ENCODE measurements at places on chromosomes 11 and 22.
A peak's percentile ranks its signal among the peaks of the same experiment; 100 is the strongest.

- no peak for DNase-seq
Measured at GRCh38 chr11:68082481-68082880, 38.7 kb downstream of the CHKA start.

- DNase-seq, result no peak
Measured at GRCh38 chr11:130157840-130158239, 1.7 kb upstream of the ST14 start.

- no peak for DNase-seq
Measured at GRCh38 chr11:82308979-82309378, 424.7 kb downstream of the FAM181B start.

DNA sequence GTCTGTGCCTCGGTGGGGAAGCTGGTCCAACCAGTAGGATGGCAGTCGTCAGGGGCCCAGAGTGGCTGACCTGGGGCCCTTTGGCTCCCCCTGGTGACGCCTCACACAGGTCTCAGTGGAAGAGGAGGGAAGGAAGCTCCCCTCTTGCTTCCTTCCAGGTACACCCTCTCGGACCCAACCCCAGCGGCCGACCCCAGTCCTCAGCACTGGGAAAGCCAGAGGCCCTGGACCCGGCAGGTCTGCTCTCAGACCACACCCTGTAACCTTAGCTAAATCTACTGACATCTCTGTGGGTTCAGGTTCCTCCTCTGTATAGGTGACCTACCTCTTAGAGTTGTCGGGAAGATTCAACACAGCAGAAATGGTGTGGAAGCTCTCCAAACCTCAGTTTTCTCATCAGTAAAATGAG lies 3.4 kb upstream of the SCUBE1 start:
- DNase-seq, result peak; percentile 65

GRCh38 chr11:86255896-86256295 lies 11.3 kb downstream of the EED start:
- no peak for DNase-seq

- DNase-seq, result no peak
Measured at GRCh38 chr22:29487426-29487986, 7.5 kb downstream of the NEFH start.

DNA sequence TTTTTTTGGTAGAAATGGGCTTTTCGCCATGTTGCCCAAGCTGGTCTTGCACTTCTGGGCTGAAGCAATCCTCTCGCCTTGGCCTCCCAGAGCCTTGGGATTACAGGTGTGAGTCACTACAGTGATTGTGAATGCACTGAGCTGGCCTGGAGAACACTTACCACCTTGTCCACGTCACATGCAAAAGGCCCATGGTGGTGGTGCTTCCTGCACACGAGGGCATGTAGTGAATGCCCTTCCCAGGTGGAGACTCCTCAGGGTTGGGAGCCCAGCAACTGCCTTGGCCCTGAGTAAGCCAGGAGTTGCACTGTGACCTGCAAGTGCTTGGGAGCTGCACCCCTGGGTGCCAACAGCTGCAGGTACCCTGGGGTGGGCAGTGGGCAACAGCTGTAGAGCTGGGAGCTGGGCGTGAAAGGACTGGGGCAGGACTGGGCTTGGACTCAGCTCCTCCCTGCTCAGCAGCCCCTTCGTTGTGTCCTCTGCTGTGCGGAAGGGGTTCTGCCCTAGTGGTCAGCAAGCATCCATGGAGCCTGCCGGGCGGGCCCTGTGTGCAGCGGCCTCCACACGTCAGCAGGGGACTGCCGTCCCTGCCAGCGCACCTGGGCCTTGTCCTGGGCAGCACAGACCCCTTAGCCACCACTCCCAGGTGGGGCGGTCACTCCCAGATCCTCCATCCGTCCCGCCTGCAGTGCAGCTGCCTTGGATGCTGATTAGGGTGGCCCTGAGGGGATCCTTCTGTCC lies 9.3 kb upstream of the ADORA2A start:
- no peak for DNase-seq

DNA sequence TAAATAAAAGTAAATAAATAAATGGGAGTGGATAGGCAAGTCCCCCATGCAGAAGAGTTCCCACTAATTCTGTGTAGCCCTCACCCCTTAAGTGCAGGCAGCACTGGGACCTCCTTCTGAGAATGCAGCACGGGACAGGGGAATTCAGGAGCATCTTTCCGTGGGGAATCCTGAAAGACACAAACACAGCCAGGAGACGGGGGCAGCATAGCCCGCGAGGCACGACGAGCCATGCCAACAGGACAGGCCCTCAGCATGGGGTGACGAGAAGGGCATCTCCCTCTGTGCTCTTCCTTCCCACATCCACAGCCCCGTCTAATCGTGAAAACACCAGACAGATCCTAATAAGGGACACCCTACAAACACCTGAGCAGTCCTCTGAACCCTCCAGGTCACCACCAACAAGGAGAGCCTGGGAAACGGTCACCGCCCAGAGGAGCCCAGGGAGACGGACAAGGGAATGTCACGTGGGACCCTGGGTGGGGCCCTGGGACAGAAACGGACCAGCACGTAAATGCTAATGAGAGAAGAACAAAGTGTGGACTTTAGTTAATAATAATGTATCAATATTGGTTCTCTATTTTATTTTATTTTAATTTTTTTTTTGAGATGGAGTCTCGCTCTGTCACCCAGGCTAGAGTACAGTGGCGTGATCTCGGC lies 6.8 kb downstream of the KRTAP5-5 start:
- no peak for DNase-seq

DNA sequence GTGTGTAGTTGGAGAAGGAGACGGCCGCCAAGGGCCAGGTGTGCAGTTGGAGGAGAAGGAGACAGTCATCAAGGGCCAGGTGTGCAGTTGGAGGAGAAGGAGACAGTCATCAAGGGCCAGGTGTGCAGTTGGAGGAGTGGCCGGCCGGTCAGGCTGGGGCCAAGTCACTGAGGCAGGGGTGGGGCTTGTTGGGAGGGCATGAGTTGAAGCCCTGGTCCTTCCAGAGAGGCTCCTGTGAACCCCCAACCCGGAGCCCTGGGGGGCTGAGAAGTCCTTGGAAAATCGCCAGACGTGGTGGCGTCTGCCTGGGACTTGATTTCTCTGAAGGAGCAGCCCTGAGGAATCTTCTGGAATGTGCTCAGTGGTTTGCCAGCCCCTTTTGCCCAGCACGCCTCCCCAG lies 1320.5 kb downstream of the BRD1 start:
- no peak for DNase-seq

- DNase-seq, result no peak
Measured at GRCh38 chr11:4480577-4481239, 1.7 kb upstream of the OR52K1 start.

- no peak for DNase-seq
Measured at GRCh38 chr11:120256178-120256577, 16.2 kb downstream of the POU2F3 start.

DNA sequence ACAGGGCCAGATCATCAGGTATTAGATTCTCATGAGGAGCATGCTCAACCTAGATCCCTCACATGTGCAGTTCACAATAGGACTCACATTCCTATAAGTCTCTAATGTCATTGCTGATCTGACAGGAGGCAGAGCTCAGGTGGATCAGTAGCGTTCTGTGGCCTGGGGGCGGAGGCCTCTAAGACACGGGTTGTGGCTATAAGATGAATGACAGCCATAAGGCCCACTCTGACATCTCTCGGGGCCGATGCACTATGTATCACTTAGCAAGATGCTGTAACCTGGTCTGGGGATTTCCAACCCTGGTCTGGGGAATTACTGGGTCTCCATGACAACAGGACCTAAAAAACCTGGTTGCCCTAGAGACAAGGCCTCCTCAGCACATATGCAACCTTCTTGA lies 932.7 kb downstream of the TBC1D22A start:
- DNase-seq, result no peak

DNA sequence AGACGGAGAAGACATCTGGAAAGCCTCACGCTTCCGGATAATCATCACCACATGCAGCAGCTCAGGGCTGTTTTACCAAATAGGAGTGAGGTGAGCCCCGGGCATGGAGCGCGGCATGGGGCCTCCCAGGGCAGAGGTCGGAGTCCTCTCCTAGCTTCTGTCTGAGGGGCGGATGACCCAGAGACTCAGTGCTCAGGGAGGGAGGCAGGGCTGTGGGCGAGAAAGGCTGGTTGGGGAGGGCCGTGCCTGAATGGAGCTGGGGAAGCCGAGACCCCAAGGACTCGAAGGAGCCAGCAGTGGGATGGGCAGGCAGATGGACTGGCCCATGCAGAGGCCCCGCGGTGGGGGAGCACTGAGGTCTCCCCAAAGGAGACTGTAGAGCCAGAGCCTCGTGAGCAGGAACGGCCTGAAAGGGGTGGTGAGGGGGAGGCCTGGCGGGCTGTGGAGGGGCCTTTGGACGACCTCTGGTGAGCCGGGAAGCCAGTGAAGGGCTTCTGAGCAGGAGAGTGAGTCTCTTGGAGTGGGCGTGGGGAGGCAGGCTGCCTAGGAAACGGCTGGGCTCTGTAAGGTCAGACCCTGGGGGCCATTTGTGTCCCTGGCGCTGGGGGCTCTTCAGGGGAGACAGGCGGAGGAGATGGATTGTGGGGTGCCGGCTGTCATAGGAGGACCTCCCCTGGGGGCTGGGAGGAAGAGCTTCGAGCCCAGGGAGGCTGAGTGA lies 24.7 kb upstream of the PANX2 start:
- no peak for DNase-seq

GRCh38 chr11:76181371-76181770 lies 24.9 kb downstream of the WNT11 start:
- no peak for DNase-seq

GRCh38 chr11:60040109-60040508 lies at the start of gene OOSP2:
Gene OOSP2, plus strand, starts transcription at chr11:60040409. Its CDS starts 51 bp downstream, at chr11:60040460.
- DNase-seq, result no peak

- no peak for DNase-seq
Measured at GRCh38 chr11:44136176-44136945, 40.9 kb downstream of the EXT2 start.

GRCh38 chr11:122209619-122210366 lies 93.8 kb upstream of the BLID start:
- no peak for DNase-seq

- no peak for DNase-seq
Measured at GRCh38 chr22:40220316-40221054, 42.8 kb downstream of the TNRC6B start.

- DNase-seq, result no peak
Measured at GRCh38 chr11:43644621-43645299, 35.8 kb upstream of the HSD17B12 start.

DNA sequence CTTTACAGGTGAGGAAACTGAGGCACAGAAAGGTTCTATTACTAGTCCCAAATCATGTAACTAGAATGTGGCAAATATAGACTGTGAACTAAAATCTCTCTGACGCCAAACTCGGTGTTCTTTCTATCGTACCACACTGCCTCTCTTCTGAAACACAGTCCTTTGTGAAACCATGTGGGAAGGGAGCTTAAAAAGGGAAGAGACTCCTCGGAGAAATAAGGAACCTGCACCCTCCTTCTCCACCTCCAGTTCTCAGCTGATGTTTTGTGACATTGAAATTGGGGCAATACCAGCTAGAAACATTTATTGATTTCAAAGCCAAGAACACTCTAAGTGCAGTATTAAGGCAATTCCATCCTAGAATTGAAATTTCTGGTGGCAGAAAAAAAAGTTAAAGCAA lies 76.4 kb upstream of the DRD2 start:
- DNase-seq, result no peak

GRCh38 chr11:75154646-75155569 lies 4.0 kb downstream of the SLCO2B1 start:
- no peak for DNase-seq

GRCh38 chr22:25896098-25896497 lies 154.1 kb downstream of the MYO18B start:
- DNase-seq, result no peak

GRCh38 chr11:65559951-65560537 lies 1.9 kb upstream of the LTBP3 start:
- DNase-seq, result no peak

- DNase-seq, result no peak
Measured at GRCh38 chr11:119156496-119156895, 7.6 kb downstream of the ABCG4 start.

- DNase-seq, result no peak
Measured at GRCh38 chr11:3050386-3051195, 6.6 kb downstream of the CARS1 start.

DNA sequence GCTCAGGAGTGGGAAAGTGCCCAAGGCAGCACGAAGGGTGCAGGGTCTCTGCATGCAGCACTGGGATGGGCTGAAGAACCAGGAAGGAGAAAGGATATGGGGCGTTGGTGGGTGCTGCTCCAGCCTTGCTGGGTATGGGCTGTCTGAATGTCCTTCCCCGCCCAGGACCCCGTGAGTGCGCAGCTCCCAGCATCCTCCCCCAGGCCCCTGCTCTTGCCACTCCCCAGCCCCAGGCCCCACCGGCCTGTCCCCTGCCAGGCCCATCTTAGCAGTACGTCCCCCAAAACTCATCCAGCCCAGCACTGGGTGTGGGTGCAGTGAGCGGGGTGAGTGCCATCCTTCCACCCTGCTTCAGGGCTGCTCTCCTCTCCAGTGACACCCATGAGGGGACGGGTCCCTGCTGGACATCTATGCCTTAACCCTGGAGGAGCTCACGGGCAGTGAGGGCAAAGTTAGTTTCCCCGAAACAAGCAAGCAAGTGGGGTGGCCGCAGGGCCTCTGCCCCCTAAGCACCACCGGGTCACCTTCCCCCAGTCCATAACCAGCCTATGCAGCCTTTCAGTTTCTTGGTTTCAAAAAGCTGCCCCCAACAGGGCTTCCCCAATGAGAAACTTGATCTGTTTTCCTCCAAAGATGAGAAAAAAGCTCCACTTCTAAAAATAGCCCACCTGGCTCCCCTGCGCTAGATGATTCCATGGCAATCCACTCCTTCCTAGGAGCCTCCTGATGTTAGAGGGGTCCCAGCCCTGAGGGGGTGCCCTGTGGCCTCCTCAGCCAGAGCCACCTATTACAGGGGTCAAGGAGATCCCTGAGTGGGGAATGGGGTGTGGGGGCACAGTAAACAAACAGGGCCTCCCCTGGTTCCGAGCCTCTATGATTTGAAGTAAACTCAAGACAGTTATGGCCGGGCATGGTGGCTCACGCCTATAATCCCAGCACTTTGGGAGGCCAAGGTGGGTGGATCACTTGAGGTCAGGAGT lies 103.8 kb downstream of the MORC2 start:
- no peak for DNase-seq

DNA sequence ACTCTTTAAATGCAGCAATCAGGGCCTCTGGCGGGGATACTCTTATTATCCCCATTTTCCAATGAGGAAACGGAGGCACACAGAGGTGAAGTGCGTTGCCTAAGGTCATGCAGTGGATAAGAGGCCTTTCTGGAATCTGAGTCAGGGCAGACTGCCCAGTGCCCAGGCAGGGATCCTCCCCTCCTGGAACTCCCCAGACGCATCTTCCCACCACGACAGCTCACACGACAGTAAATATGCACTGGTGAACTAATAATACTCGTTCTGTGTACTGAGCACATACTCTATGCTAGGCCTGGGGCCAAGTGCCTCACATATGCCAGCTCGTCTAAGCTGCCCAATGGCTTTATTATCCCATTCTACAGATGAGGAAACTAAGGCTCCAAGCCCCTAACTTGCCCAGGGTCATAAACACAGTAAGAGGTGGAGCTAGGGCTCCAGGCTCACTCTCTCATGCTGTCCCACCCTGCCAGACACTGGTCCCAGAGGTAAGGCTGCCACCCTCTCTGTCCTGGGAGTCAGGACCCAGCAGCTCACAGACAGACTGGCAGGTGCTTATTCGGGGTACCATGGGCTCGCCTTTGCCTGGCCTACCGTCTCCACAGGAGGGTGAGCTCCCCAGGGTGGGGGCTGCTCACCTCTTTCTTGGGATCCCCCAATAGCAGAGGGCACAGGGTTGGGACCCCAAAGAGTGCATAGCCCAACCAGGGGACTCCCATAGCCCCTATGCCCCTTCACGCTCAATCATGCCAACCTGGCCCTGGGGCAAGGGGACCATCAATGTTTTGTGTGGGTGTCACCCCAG lies 2.3 kb downstream of the IL2RB start:
- no peak for DNase-seq
